HEK293T (cell line): ENCODE measurements at places on chromosomes 4 and X.

- DNase-seq: no peak
Measured at GRCh38 chr4:56414135-56414670, 21.2 kb downstream of the PPAT start.

DNA sequence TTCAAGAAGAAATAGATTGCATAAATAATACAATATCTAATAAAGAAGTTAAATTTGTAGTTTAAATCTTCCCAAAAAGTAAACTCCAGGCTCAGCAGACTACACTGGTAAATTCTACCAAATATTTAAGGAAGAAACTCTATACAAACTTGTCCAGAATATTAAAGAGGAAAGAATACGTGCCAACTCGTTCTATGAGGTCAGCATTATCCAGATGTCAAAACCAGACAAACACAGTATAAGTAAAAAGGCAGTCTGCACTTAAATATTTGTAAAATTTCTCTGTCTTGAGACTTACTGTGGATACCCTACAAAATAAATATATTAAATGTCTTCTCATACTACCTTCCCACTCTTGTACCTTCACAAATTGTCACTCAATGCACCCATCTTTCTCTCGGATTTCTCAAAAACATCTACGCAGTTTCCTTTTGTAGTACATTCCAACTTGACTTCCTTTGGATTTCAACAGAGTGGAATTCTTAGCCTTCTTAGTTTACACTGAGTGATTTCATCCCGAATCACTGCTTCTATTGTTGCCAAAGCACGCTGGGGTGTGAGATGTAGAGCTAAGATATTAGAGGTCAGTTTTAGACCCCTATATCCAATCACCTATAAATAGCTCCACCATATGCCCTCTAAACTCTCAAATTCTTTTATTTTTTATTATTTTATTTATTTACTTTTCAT, 71.6 kb upstream of the MAB21L2 start:
- DNase-seq: no peak

- no peak for DNase-seq
Measured at GRCh38 chr4:5126231-5126630, 75.0 kb downstream of the STK32B start.

DNA sequence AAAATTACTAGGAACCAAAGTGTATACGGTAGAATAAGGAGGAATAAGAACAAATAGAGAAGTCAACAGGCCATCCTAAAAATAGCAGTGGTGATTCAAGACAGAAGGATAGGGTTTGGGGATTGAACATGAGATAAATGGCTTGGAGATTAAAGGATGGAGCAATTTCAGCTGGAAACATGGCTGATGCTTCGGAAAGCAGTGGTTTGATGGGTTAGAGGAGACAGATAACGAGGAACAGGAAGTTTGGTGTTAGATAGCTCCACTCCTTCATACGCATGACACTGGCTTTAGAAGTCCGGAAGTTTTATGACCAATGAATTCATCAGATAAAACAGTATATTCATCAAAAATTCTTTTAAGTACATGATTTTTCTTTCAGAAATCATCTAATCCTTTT, 70.8 kb upstream of the GALNTL6 start:
- DNase-seq: no peak

GRCh38 chr4:95637043-95637600, 88.3 kb upstream of the UNC5C start:
- peak; percentile 61 for DNase-seq

- no peak for DNase-seq
Measured at GRCh38 chrX:64394059-64394873, 986 bp downstream of the MTMR8 start.

DNA sequence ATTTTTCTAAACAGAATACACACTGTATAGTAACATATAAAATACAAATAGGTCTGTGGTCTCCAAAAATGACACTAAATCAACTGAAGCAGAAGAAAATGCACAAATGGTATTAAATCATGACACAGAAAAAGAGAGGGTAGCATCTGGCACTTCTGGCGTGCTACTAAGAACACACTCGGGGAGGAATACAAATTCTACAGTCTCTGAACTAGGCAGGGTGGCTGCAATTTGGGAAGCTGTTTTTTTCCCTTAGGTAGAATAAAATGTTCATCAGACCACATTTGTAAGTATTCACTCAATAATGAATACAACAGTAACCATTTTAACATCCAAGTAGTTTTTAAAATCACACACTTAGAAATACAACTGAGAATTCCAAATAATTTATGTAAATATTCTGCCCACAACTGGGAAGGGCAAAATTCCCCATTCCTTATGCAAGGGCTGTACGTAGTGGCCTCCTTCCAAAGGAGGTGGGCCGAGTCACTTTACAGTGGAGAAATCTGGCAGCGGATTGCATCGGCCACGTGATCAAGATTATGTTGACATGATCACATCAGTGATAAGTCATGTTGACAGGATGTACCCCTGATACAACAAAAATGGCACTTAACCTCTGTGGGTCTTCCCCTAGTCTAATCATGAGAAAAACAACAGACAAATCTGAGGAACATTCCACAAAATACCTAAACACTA, 101.1 kb downstream of the TSPAN5 start:
- no peak for DNase-seq

GRCh38 chr4:159977907-159978617, 875.2 kb downstream of the RAPGEF2 start:
- DNase-seq: no peak

DNA sequence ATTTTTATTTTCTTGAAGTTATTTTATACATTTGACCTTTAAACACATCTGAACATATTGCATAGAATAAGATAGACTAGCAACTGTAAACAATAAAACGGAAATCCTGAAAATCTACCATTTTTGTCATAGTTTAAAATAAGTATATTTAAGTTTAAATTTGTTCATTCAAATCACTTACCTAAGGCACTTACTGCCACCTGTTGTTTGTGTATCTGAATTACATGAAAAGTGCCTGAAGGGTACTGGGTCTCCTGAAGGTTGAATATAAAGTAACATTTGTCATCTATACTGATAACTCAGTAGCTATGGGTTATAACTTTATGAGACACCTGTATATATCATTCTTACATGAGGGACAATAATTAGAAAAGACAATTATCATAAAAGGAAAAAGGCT, 38.6 kb downstream of the TRPC5 start:
- no peak for DNase-seq

DNA sequence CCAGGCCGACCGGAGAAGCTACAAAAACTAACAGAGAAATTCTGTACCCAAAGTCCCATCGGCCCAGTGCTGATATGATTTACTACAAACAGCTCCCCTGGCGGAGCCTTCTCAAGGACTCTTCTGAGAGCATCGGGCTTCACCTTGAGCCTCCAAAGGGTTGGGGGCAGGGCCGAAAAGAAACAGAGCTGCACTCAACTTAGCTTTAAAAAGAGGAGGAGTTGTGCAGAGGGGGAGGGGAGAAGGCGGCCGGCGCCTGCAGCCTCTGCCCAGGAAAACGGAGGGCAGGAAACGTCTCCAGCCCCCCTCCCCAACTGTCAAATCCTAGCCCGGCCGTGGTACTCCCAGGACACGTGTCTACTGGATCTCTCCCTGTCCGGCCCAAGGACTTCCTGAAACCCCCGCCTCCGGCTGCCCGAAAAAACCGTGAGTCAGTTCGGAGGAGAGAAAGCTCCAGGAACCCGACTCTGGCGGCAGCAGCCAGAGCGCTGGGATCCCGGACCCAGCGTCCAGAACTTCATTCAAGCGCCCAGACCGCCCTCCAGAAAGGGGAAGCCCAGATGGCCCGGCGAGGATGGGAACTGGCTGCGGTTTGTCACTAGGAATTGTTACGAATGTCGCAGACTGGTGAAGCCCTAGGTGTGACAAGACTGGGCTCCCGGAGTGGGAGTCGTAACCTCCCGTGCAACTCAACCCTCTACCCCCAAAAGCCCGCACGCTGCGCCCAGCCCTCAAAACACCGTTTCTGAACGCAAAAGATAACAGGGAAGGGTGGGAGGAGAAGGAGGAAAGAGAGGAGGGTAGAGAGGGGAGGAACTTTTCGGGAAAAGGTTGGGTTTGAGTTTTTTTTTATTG, 973 bp downstream of the ADAMTS3 start:
- DNase-seq: peak; percentile 70

DNA sequence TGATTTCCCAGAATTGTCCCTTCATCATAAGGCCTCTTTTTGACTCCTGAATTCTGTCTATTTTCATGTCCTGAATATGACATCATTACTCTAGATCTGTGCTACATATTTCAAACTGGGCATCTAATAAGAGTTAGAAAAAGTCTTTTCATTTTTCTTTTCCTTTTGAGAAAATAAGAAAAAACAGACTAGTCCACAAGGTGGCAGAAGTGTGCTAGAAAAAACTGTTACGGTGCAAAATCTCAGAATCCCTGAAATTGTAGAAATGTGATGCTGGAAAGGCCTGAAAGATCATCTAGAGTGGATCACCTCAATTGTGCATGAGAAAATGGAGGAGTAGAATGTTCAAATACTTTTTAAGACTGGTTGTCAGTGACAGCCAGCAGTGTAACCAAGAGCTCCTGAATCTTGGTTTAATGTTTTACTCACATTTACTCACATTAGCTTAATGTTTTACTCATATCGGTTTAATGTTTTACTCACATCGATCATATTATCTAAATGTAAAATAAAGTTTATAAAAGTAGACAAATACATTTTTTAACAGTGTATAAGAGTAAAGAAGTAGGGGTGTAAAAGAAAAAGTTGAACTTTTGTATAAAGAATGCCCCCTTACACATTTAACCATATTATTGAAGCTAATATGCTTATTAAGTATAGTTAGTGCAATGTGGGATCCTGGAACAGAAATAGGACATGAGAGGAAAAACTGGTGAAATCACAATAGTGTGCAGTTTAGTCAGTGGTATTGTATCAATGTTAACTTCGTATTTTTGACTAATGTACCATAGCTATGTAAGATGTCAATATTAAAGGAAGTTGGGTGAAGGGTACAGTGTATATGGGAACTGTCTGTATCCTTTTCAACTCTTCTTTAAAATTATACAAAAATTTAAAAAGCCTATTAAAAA, 15.2 kb downstream of the ASB11 start:
- peak; percentile 16 for DNase-seq
